ENCODE measurements at places on chromosomes 16 and 17. TPM values are rescaled to one million over a fixed set of nuclear protein-coding genes. Genes with fewer than 3 reads are reported as not detected.

SLC16A5 gene
- total RNA-seq, result 17.0 TPM

ZNF646 gene
- total RNA-seq, result 29.2 TPM

KRT32 gene
- total RNA-seq, result not detected

SCRN2 gene
- total RNA-seq, result 34.0 TPM

DPEP3 gene
- 0.68 TPM for total RNA-seq

DNA sequence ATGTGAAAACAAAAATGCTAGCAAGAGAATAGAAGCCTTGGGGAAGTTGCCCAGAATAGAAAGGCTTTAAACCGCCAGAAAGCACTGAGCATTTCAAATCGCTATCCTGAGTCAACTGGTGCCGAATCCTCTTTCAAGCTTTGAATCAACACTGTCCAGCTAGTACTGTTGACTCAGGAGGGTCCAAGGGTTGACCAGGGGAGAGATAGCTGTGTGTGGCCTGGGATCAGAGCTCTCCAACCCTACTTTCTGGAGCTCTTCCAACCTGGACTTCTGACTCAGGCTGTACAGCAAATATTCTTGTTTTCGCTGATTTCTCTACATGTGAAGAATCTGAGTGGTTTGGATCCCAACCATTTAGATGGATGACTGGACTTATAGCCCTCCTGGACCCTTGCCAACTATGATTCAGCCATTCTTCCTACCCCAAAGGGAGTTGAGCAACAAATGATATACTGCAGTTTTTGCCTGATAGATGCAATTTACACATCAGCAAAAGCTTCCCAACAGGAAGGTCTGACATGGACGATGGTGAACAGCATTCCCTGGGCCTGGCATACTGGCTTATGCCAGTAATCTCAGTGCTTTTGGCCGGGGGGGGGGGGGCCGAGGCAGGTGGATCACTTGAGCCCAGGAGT, 154.0 kb upstream of the SDK2 start:
- H3K27ac ChIP-seq, result no peak overlapping the region
- DNase-seq, result no peak
- H3K4me1 ChIP-seq, result peaks cover 3% of the 10 kb centered on the region

DNA sequence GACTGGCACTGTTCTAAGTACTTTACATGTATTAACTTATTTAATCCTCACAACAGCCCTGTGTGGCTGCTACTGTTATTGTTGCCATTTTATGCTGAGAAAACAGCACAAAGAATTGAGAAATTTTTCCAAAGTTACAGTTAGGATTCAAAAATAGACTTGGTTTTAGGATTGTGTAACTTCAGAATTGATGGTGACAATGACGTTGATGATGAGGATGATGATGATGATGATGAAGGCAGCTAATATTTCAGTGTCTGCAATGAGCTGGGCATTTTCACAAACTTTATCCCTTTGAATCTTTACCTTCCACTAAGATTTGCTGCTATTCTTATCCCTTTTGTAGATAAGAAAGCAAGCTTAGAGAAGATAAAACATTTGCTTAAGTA, 22.1 kb downstream of the PRKCB start:
- H3K36me3 ChIP-seq, result no peaks in the 10 kb centered on the region
- no peaks in the 10 kb centered on the region for H3K27me3 ChIP-seq
- DNase-seq, result no peak
- H3K27ac ChIP-seq, result no peak overlapping the region
- H3K4me1 ChIP-seq, result no peaks in the 10 kb centered on the region

GRCh38 chr17:78993241-78993956, 13.7 kb upstream of the LGALS3BP start:
- H3K36me3 ChIP-seq, result peaks cover 62% of the 10 kb centered on the region
- no peaks in the 10 kb centered on the region for H3K27me3 ChIP-seq
- no peak overlapping the region for H3K4me3 ChIP-seq
- H3K27ac ChIP-seq, result no peak overlapping the region

DNA sequence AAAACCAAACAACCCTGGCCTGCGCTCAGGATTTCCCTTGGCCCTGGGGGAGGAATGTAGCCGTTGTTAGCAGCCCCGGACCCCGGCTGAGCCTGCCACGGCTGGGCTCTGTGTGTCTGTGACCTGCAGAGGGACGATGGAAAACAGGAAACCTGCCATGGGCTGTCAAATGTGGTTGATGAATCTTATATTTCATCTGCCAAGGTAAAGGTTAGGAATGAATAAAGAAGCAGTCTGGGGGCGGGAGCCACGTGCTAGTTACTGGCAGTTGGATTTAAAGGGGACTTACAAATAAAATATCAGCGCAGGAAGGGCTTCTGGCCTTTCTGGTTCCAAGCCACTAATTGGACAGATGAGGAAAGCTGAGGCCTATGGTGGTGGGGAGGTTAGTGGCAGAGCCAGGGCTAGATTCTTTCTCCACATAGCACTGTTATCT, at the start of gene KRT23:
Gene KRT23 (minus strand): TSS at position 263 of the 436 bp plus-strand sequence. CDS start 1,043 bp downstream, outside the sequence.
- no peaks in the 10 kb centered on the region for H3K36me3 ChIP-seq
- no peaks in the 10 kb centered on the region for H3K4me1 ChIP-seq
- DNase-seq, result peak; percentile 44
- H3K4me3 ChIP-seq, result no peak within 1 kb of the TSS

DNA sequence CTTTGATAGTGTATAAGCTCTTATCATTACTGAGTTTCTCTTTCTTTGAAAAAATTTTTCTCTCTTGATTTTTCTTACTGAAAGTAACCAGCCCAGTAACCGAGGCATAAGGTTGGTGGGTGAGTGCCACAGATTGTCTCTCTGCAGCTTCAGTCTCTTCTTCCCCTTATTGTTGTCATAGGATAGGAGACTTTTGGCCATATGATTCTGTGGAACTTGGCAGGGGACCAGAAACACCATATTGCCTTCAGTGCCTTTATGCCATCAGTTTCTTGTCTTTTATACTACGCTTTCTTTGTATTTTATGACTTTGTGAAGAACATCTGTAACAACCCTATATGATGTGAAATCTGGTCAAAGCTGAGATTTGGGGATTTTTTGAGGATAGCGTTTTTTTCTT, 341.6 kb upstream of the TBX2 start:
- H3K4me1 ChIP-seq, result no peaks in the 10 kb centered on the region
- DNase-seq, result no peak
- H3K27me3 ChIP-seq, result no peaks in the 10 kb centered on the region
- no peak overlapping the region for H3K4me3 ChIP-seq

DNA sequence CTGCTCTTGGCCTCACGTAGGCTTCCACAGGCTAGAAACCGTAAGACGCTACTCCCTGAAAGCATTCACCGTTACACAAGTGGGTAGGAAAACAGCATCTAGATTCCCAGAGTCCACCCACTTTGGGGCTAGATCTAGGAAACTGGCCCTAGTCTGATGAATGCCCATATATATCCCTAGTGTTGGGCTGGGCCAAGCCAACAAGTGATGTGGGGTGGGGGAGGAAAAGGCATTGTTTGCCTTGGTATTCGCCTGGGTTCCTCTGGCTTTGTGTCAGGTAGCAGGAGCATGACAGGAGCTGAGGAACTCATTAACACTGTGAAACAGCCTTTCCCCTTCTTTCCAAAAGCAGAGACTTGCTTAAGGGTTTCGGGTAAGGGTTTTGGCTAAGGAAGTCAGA, 112.4 kb downstream of the SMG6 start:
- H3K4me3 ChIP-seq, result no peak overlapping the region
- no peak overlapping the region for H3K27ac ChIP-seq
- H3K27me3 ChIP-seq, result no peaks in the 10 kb centered on the region
- peaks cover 17% of the 10 kb centered on the region for H3K36me3 ChIP-seq

- H3K36me3 ChIP-seq, result peaks cover 11% of the 10 kb centered on the region
- no peak overlapping the region for H3K27ac ChIP-seq
- no peaks in the 10 kb centered on the region for H3K27me3 ChIP-seq
- DNase-seq, result no peak
- no peak overlapping the region for H3K4me3 ChIP-seq
These were observed 108.9 kb upstream of the EEF2KMT start for GRCh38 chr16:5206331-5206990.
